ENCODE measurements at places on chromosomes 16 and 17. TPM values are rescaled to one million over a fixed set of nuclear protein-coding genes. Genes with fewer than 3 reads are reported as not detected.
A peak's percentile ranks its signal among the peaks of the same experiment; 100 is the strongest.

- no peak overlapping the region for H3K4me3 ChIP-seq
- peaks cover 72% of the 10 kb centered on the region for H3K27me3 ChIP-seq
- H3K4me1 ChIP-seq, result no peaks in the 10 kb centered on the region
Measured at GRCh38 chr16:55001931-55002330, 71.3 kb downstream of the IRX5 start.

DNA sequence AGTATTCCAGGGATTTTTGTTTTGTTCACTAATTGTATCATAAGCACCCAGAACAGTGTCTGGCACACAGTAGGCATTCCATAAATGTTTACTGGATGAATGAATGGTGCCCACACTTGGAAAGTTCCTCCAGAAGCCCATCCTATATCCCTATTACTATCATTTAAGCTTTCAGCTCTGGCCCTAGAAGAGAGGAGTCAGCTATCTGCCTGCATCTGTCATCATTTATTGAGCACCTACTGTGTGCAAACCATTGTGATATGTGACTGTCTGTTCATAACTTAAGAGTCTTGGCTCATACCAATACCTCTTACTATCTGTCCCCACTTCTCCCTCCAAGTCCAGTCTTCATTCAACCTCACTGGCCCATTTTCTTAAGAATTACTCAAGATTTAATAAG lies 20.1 kb upstream of the SP6 start:
- no peaks in the 10 kb centered on the region for H3K27me3 ChIP-seq
- no peak overlapping the region for H3K27ac ChIP-seq
- DNase-seq, result no peak
- no peak overlapping the region for H3K4me3 ChIP-seq
- H3K36me3 ChIP-seq, result no peaks in the 10 kb centered on the region

- peaks cover 63% of the 10 kb centered on the region for H3K36me3 ChIP-seq
- no peak overlapping the region for H3K27ac ChIP-seq
- no peak for DNase-seq
- H3K4me1 ChIP-seq, result no peaks in the 10 kb centered on the region
- H3K27me3 ChIP-seq, result no peaks in the 10 kb centered on the region
- no peak overlapping the region for H3K4me3 ChIP-seq
Measured at GRCh38 chr16:10497132-10498101, 83.0 kb downstream of the EMP2 start.

- H3K4me3 ChIP-seq, result no peak overlapping the region
- H3K27me3 ChIP-seq, result no peaks in the 10 kb centered on the region
- H3K4me1 ChIP-seq, result peaks cover 31% of the 10 kb centered on the region
- H3K36me3 ChIP-seq, result no peaks in the 10 kb centered on the region
Measured at GRCh38 chr16:69194488-69194887, 7.5 kb downstream of the SNTB2 start.

DNA sequence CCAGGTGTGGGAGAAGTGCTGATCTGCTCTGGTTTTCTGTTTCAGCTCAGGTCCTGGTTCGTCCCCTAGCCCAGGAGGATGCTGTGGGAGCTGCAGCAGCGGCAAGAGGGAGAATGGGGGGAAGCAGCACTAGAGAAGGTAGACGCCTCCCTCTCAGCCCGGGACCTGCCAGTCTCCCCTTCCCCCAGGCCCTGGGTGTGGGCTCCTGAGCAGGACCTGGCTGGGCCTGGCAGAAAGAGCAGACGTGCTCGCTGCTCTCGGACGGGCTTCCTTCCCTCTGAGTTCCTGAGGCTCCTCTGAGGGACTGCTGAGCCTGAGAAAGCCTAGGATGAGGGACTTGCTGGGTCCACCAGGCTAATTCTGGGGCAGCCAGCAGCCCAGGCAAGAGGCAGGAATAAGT lies 3.1 kb downstream of the PRCD start:
- no peak overlapping the region for H3K27ac ChIP-seq
- H3K27me3 ChIP-seq, result no peaks in the 10 kb centered on the region
- DNase-seq, result no peak
- H3K36me3 ChIP-seq, result no peaks in the 10 kb centered on the region
- H3K4me1 ChIP-seq, result peaks cover 30% of the 10 kb centered on the region

GRCh38 chr17:2450016-2450650 lies 49.3 kb upstream of the MNT start:
- DNase-seq, result no peak
- H3K4me3 ChIP-seq, result no peak overlapping the region
- no peaks in the 10 kb centered on the region for H3K27me3 ChIP-seq
- H3K4me1 ChIP-seq, result peaks cover 14% of the 10 kb centered on the region
- H3K36me3 ChIP-seq, result no peaks in the 10 kb centered on the region

GRCh38 chr17:13589658-13590057 lies 12.1 kb downstream of the HS3ST3A1 start:
- H3K27ac ChIP-seq, result no peak overlapping the region
- no peak for DNase-seq
- no peaks in the 10 kb centered on the region for H3K27me3 ChIP-seq
- no peaks in the 10 kb centered on the region for H3K36me3 ChIP-seq
- H3K4me1 ChIP-seq, result no peaks in the 10 kb centered on the region

GRCh38 chr17:46742565-46743270 lies 75.8 kb downstream of the WNT3 start:
- no peak for DNase-seq
- peaks cover 9% of the 10 kb centered on the region for H3K4me1 ChIP-seq
- no peak overlapping the region for H3K27ac ChIP-seq

GRCh38 chr17:43579566-43580140 lies 33.5 kb upstream of the ETV4 start:
- H3K36me3 ChIP-seq, result no peaks in the 10 kb centered on the region
- H3K4me1 ChIP-seq, result peaks cover 5% of the 10 kb centered on the region
- H3K27me3 ChIP-seq, result no peaks in the 10 kb centered on the region
- no peak overlapping the region for H3K27ac ChIP-seq

- DNase-seq, result no peak
- peaks cover 44% of the 10 kb centered on the region for H3K4me1 ChIP-seq
- H3K36me3 ChIP-seq, result peaks cover 55% of the 10 kb centered on the region
- H3K27ac ChIP-seq, result no peak overlapping the region
- H3K27me3 ChIP-seq, result no peaks in the 10 kb centered on the region
- H3K4me3 ChIP-seq, result no peak overlapping the region
Measured at GRCh38 chr17:78111016-78111726, 17.4 kb downstream of the TMC6 start.

DNA sequence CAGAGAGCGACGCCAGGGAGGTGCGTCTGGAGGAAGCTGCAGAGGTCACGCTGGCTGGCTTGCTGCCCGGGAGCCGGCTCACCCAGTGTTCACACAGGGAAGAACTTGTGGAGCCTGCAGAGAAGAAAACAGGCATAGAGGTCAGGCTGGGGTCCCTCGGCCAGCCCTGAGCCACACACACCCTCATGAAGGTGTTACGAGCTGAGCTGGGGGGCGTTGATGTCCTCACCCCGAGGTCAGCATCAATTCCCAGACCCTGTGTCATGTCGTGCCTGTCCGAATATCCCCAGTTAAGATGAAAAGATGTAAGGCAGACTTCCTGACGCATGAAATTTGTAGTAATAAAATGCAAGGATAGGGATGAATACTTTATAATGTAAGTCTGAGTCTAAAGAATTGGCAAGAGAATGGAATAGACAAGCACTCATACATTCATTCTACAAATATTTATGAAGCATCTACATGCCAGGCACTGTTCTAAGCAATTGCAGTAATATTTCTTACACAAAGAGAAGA lies 77.1 kb downstream of the USP31 start:
- peaks cover 16% of the 10 kb centered on the region for H3K36me3 ChIP-seq
- H3K27me3 ChIP-seq, result no peaks in the 10 kb centered on the region
- no peak for DNase-seq
- H3K27ac ChIP-seq, result peak overlapping the region; percentile 58

- DNase-seq, result no peak
- no peaks in the 10 kb centered on the region for H3K36me3 ChIP-seq
- no peak overlapping the region for H3K4me3 ChIP-seq
- no peaks in the 10 kb centered on the region for H3K27me3 ChIP-seq
- no peaks in the 10 kb centered on the region for H3K4me1 ChIP-seq
Measured at GRCh38 chr16:72302332-72302731, 130.4 kb upstream of the PMFBP1 start.

- no peak overlapping the region for H3K27ac ChIP-seq
- no peaks in the 10 kb centered on the region for H3K36me3 ChIP-seq
- H3K27me3 ChIP-seq, result no peaks in the 10 kb centered on the region
- H3K4me3 ChIP-seq, result peak overlapping the region; percentile 29
- H3K4me1 ChIP-seq, result peaks cover 33% of the 10 kb centered on the region
- no peak for DNase-seq
Measured at GRCh38 chr17:64773836-64774761, 112.0 kb upstream of the SMURF2 start.

- no peaks in the 10 kb centered on the region for H3K4me1 ChIP-seq
- peaks cover 89% of the 10 kb centered on the region for H3K36me3 ChIP-seq
- H3K27me3 ChIP-seq, result no peaks in the 10 kb centered on the region
- no peak for DNase-seq
Measured at GRCh38 chr16:19672378-19672777, 45.6 kb downstream of the KNOP1 start.

- no peak overlapping the region for H3K4me3 ChIP-seq
- no peaks in the 10 kb centered on the region for H3K27me3 ChIP-seq
- no peak overlapping the region for H3K27ac ChIP-seq
- no peaks in the 10 kb centered on the region for H3K4me1 ChIP-seq
- H3K36me3 ChIP-seq, result no peaks in the 10 kb centered on the region
Measured at GRCh38 chr16:59913666-59914065, 1179.5 kb upstream of the GOT2 start.

DNA sequence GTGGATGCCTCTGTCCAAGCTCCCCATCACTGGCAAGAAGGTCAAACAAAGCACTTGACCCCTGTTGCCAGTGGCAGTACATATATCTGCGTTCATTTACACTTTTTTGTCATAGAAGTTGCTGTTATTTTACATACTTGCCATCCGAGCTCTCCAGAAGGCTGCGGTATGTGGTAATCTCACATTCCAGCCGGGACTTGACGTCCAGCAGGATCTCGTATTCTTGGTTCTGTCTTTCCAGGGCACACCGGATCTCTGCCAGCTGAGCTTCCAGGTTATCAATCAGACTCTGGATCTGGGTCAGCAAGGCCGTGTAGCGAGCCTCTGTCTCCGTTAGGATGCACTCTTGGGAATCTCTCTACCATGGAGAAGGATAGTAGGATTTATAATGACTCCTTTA lies 6.6 kb downstream of the KRT39 start:
- no peaks in the 10 kb centered on the region for H3K27me3 ChIP-seq
- no peak for DNase-seq
- H3K27ac ChIP-seq, result no peak overlapping the region
- no peak overlapping the region for H3K4me3 ChIP-seq
- peaks cover 49% of the 10 kb centered on the region for H3K4me1 ChIP-seq

GNAO1 gene
- total RNA-seq, result 1.5 TPM

SLC9A5 gene
- not detected for total RNA-seq

UBFD1 gene
- total RNA-seq, result 37.7 TPM

HCRT gene
- not detected for total RNA-seq

HOXB4 gene
- 2.9 TPM for total RNA-seq

GCGR gene
- total RNA-seq, result not detected

CDH5 gene
- 1.7 TPM for total RNA-seq

SLC35G3 gene
- total RNA-seq, result not detected

Measured in esophagus squamous epithelium (tissue), 5 donors.